Thymus (tissue), 14 donors: ENCODE measurements at places on chromosomes 6 and 20. TPM values are rescaled to one million over a fixed set of nuclear protein-coding genes. Genes with fewer than 3 reads are reported as not detected.

DNA sequence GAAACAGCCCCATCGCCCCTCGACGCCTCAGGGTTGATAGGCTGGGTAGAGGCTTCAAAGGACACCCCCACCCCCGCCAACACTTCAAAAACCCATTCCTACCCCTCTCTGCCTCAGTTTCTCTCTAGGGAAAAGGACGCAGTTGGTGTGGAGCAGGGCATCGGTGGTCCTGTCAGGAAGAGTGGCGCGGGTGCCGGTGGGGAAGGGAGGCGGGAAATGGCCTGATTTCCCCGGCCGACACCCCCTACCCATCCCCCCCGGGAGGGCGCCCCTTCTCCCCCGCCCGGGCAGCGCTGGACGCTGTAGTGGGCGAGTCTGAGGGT lies 367 bp downstream of the NRSN2 start:
- peak overlapping the region; percentile 60 for H3K4me3 ChIP-seq
- no peaks in the 10 kb centered on the region for H3K36me3 ChIP-seq
- H3K27ac ChIP-seq: no peak overlapping the region
- no peaks in the 10 kb centered on the region for H3K27me3 ChIP-seq

DNA sequence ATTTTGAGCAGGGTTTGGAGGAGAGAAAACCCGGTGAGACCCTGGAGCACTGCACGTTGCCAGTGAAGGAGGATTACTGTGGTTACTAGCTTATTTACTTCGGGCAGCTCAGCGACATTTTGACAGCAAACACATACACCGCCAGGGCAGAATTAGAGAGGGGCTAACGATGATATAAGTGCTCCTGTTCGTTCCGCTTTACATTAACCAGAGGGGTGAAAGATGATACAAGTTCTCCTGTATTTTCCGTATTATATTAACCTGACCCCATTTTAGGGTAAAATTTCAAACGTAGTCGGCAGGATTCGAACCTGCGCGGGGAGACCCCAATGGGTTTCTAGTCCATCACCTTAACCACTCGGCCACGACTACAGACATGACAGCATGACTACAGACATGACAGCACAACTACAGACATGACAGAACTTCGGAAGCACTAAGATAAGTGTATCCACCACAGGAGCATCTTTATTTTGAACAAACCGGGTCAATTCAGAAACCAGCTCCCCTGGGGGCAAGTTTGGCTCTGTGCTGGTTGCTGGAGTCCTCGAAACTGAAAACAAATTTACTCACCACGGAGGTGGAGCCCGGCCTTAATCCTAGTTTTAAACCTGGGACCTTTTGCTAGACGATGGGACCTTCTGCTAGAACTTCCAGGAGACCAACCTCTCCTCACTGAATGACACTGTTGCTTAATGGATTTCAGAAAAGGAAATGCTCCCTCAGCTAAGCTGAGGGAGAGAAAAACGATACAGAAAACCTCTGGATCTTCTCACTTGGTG lies 80.4 kb upstream of the ZNF184 start:
- H3K36me3 ChIP-seq: no peaks in the 10 kb centered on the region
- no peak for DNase-seq
- peaks cover 35% of the 10 kb centered on the region for H3K27me3 ChIP-seq
- no peak overlapping the region for H3K27ac ChIP-seq

GRCh38 chr6:85250586-85251220 lies 199.2 kb upstream of the NT5E start:
- no peaks in the 10 kb centered on the region for H3K36me3 ChIP-seq
- H3K27ac ChIP-seq: no peak overlapping the region
- no peaks in the 10 kb centered on the region for H3K27me3 ChIP-seq
- no peaks in the 10 kb centered on the region for H3K4me1 ChIP-seq
- DNase-seq: no peak

- H3K27me3 ChIP-seq: peaks cover 8% of the 10 kb centered on the region
- DNase-seq: no peak
- no peak overlapping the region for H3K27ac ChIP-seq
- no peaks in the 10 kb centered on the region for H3K36me3 ChIP-seq
- H3K4me3 ChIP-seq: no peak overlapping the region
- H3K4me1 ChIP-seq: peaks cover 9% of the 10 kb centered on the region
Measured at GRCh38 chr6:117477988-117478852, 4.3 kb upstream of the DCBLD1 start.

The EFCAB8 gene
- total RNA-seq: 0.33 TPM
